ENCODE measurements at places on chromosomes 6 and 20. TPM values are rescaled to one million over a fixed set of nuclear protein-coding genes. Genes with fewer than 3 reads are reported as not detected.

- no peak for DNase-seq
Observed at GRCh38 chr6:147522597-147522996, 14.1 kb downstream of the SAMD5 start.

DNA sequence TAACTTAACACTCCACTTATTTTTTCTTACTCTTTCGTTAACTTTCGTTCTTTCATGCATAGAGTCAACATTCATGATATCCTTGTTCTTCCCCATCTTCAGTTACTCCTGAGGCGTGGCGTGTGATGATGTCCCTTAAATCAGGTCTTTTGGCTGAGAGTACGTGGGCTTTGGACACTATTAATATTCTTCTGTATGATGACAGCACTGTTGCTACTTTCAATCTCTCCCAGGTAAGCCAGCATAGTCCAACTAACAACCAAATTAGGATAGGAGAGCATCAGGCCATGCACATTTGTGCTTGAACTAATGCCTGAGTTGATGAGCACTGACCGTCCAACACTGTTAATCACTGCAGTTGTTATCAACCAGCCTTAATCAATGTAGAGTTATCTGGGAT is 119.6 kb downstream of the TMEM242 start:
- DNase-seq, result no peak

DNA sequence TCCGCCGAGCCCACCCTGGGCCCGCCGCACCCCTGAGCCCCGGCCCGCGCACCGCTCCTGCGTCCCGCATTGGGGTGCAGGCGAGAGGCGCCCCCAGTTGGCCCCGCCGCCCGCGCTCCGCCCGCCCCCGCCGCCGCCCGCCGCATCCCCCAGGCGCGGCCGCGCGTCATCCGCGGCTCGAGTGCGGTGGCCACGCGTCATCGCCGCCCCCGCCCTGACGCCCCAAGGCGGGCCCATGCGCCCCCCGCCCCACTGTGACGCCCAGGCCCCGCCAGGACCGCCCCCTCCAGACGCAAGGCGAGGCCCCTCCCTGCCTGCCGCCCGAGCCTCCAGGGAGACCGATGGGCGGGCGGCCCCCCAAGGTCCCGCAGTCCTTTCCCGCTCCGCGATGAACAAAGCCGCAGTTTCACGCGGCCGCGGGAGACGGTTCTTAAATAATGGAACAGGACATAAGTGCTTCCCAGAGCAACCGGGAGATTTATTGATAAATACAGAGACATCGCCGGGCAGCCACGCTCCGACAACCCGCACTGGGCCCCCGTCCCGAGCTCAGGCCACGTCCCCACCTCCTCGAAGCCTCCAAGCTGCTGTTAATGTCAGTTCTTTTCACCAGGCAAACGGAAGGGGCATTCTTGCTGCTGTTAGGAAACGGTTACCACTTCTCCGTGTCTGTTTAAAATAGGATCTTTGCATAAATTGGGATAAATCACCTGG is at the start of gene ANKRD60:
Gene ANKRD60, minus strand, starts transcription at position 170 of the 714 bp plus-strand sequence. Its CDS starts 0 bp downstream, at position 170.
- no peak for DNase-seq

DNA sequence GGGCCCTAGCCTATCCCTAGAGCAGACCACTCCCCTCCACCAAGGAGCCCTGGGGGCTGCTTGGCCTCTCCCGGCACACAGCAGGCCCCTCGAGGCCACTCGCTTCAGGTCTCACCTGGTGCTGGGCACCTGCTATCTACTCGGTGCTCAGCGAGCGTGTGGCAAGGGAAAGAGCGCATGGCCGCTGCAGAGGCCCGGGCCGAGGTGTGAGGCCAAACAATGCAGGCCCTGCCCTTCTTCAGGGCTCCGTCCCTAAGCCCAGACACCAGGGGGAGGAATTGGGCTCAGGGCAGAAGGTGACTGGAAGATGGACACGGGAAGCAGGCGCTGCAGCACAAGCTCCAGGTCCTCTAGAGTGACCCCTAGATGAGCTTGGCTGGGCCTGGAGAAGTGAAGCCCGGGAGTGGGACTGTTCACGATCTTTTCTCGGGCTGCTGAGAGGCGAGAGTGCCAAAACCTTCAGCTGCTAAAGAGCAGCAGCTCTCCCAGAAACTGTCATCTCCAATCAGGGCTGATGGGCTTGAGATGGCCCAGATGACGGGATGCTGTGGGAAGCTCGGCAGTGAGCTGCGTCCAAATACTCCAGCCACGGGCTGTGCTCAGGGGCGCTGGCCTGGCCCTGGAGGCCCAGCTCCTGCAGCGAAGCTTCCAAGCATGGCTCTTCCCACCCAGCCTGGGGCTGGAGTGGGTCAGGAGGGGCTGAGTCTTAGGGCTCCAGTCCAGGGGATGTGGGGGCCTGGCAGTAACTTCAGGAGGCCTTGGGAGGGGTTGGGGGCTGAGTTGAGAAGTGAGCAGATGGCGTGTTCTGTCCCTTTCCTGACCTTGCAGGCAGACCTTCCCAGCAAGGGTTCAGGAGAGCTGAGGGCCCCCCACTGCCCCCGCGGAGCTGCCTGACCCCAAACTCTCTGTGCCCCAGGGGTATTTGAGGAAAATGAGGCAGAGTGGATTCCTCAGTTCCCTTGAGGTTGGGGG is 43.7 kb downstream of the APCDD1L start:
- DNase-seq, result peak; percentile 48

GRCh38 chr6:109687271-109687761 is 3.7 kb downstream of the AK9 start:
- DNase-seq, result no peak

DNA sequence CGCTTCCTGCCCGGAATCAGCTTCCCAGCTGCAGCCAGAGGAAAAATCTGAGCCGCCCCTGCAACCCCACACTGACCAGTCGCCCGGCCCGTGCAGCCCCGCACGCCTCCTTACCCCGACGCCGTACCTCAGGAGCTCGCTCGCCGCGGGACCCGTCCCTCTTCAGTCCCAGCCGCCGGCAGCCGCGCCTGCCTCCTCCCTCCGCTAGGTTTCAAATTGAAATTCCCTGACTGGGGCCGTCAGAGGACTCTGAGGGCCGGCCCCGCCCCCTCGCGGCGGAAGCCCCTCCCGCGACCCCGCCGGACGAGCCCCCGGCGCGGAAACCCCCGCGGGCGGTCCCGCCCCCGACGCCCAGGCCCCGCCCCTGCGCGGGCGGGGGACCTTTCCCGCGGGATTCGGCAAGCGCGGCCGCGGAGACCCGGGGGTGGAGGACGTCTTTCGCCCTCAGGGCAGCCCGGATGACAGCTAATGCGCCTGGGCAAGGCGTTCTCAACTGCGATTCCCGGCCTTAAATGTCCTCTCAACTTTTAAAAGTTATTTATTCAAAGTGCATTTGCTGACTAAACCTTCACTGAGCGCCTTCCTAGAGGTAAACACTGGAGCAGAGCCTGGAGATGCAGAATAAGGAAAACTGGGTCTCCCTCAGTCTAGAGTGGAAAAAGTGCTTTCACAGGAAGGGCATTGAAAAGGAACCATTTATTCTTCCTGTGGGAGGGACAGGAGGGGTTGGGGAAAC is at the start of gene EPB41L2:
Gene EPB41L2, minus strand, starts transcription at position 218 of the 736 bp plus-strand sequence. CDS start 106,760 bp downstream, outside the sequence.
- DNase-seq, result peak; percentile 84

THBD gene
- polyA plus RNA-seq, result 4.2 TPM

PTCRA gene
- polyA plus RNA-seq, result not detected

CTAGE9 gene
- 0.37 TPM for polyA plus RNA-seq

FAM209B gene
- 0.34 TPM for polyA plus RNA-seq

All from left renal pelvis (tissue), 4 donors.